Lung microvascular endothelial cell (primary cell): ENCODE measurements at places on chromosomes 12 and 14. TPM values are rescaled to one million over a fixed set of nuclear protein-coding genes. Genes with fewer than 3 reads are reported as not detected.

Gene VRTN
- not detected in 2 replicates for total RNA-seq

Gene CLEC4A
- not detected in 2 replicates for total RNA-seq

Gene MANSC1
- total RNA-seq, result 5.0 and 5.4 TPM in 2 replicates

Gene MIPOL1
- total RNA-seq, result 6.1 and 6.9 TPM in 2 replicates

Gene LRRC23
- total RNA-seq, result 1.5 and 3.4 TPM in 2 replicates

Gene RPL36AL
- 240 and 248 TPM in 2 replicates for total RNA-seq

Gene LMO3
- total RNA-seq, result under 0.01 TPM in 1 of 2 replicates, not detected in the other

Gene IQSEC3
- total RNA-seq, result under 0.01 TPM in 2 replicates

Gene AKAP3
- total RNA-seq, result 0.20 and 1.3 TPM in 2 replicates
